ENCODE measurements at places on chromosomes 12 and 14. TPM values are rescaled to one million over a fixed set of nuclear protein-coding genes. Genes with fewer than 3 reads are reported as not detected.

Gene SLCO1B1
- total RNA-seq, result not detected

- DNase-seq, result no peak
Observed at GRCh38 chr12:15601210-15601800, 187.9 kb downstream of the EPS8 start.

GRCh38 chr12:95358111-95359083, 115.6 kb upstream of the METAP2 start:
- DNase-seq, result no peak

Gene ITFG2
- total RNA-seq, result 27.3 TPM

- no peak for DNase-seq
Observed at GRCh38 chr12:7853557-7853956, 19.2 kb downstream of the SLC2A14 start.

- DNase-seq, result no peak
Observed at GRCh38 chr14:78259831-78260230, 89.7 kb downstream of the NRXN3 start.

- DNase-seq, result no peak
Observed at GRCh38 chr14:23129759-23130316, 10.8 kb upstream of the CEBPE start.

Gene TSPAN19
- total RNA-seq, result not detected

- DNase-seq, result no peak
Observed at GRCh38 chr12:87365423-87365822, 663.8 kb downstream of the C12orf50 start.

Gene FAM222A
- total RNA-seq, result 9.0 TPM

DNA sequence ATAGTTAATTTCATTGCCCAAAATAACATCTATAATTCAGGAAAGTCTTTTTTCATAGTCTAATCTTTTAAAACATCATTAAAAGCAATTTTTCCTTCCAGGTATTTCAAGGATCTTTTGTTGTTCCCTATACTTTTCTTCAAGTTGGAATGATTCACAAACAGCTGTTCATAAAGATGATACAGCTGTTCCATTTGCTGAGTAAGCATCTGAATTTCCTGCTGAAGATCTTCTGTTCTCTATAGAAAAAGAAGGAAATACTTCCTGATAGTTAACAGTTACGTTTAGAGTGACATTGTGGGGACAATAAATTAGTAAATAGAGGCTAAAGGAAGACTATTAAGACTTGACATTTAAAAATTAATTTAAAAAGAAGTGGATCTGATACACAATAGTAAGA, 30.3 kb upstream of the ESR2 start:
- DNase-seq, result no peak

- DNase-seq, result no peak
Observed at GRCh38 chr14:101377069-101377468, 184.2 kb upstream of the DIO3 start.

DNA sequence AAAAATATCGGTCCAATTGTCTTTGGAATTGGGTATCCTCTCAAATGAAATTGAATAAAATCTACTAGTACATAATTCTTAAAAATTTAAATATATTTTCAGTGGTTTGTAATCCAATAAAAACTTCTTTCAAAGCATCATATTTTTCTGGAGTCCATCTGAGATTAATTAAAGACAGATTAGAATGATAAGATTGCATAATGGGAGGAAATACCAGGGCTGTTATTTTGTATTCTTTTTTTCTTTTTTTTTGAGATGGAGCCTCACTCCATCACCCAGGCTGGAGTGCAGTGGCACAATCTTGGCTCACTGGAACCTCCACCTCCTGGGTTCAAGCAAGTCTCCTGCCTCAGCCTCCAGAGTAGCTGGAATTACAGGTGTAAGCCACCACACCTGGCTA, 103.8 kb downstream of the TMTC3 start:
- DNase-seq, result no peak

GRCh38 chr12:131711551-131712205, 788 bp downstream of the SFSWAP start:
- no peak for DNase-seq

Gene TAS2R46
- not detected for total RNA-seq

GRCh38 chr12:92145481-92145730, 240 bp downstream of the BTG1 start:
- DNase-seq, result no peak

GRCh38 chr12:25317553-25317952, 66.8 kb upstream of the KRAS start:
- no peak for DNase-seq

GRCh38 chr14:89598548-89599186, 181.6 kb upstream of the FOXN3 start:
- DNase-seq, result no peak

- DNase-seq, result peak; percentile 97
Observed at GRCh38 chr12:31362115-31362758, 36.3 kb upstream of the SINHCAF start.

DNA sequence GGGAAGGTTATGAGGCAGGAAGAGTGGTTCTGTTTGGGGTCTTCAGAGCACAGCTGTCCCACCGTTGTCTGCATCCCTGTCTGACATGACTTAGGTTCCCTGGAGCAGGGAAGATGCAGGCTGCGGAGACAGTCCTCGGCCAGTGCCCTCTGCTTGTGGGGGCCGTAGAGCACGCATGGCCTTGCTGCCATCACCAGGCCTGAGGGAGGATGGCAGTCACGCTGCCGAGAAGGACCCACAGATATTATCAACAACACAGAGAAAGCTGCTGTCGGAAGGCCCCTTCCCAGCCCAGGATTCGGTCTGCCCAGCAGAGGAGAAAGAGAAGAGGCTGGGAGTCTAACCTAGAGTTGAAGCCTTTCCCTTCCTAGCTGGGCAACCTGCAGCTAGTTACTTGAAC, 35.0 kb downstream of the ERH start:
- peak; percentile 43 for DNase-seq

DNA sequence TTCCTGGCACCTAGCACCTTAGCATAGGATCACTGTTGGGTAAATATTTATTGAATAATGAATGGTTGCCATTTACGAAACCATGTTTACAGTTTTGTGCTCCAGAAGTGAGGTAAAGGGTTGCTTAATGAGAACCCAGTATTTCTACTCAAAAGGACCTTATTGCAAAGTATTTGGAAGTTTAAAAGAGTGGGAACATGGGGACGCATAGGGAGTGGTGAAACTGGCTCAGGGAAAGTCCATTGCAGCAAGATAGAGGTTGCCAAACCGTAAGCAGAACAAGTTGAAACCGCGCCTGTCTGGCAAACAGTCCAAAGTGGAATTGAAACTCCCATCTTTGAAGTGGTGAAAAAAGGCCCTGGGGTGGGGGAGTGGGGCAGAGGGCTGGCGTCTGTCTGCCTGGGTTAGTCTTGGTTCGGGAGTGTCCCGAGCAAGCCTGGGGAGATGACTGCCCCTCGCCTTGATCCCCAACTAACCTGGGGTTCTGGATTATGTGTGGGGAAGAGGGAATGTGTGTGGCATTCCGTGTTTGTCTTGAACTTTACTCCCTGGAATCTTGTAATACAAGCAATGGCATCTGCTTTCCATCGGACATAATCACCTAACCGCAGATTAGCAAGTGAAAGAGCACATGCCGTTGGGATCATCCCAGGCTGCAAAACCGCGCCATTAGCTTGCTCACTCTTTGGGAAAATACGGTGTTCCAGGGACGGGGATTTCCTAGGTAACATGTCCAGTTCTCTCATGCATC, 7.2 kb downstream of the ALDH2 start:
- DNase-seq, result no peak

- DNase-seq, result no peak
Observed at GRCh38 chr12:67237231-67237630, 31.9 kb upstream of the CAND1 start.

DNA sequence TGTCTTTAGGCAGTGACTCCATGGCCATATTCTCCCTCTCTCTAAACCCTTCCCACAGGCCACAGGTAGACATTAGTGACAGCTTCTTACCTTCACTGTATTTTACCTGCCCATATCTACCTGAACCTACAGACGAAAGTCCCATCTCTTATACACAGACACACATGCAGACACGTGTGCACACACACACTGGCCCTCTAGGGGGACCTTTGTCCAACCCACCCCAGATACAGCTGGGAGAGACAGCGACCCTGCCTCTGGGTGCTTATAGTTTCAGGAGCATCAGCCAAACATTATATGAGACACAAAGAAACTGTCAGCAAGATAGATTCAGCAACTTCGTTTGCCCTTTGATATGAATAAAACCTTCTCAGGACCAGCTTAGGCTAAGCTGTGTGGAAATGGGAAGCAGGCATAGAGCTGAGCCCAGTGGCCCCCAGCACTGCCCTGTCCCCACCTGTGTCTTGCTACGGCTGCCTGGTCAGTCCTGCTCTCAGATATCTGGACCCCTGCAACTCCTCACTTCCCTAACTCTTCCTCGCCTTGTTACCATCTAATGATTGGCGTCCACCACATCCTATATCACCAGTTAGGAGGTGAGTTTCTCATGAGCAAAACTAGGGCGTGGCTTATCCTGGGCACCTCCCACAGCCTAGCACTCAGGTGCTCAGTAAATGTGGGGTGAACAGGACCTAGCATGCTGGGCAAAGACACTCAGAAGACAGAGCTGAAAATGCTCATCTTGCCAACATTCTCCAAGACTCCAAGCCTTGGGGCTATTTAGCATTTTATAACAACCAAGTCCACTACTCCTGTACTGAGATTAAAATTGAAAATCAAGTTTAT, 12.0 kb upstream of the CD9 start:
- DNase-seq, result no peak

DNA sequence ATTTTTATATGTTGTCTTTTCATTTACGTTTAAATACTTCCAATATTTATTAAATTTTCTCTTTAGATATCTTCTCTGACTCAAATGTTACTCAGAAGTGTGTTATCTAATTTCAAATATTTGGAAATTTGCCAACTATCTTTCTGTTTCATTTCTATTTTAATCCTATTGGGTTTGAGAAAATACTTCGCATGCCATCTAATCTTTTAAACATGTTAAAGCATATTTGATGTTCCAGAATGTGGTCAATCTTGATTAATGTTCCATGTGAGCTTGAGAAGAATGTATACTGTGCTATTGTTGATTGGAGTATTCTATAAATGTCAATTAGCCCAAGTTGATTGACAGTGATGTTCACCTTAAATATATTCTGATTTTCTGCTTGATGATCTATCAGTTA, 11.9 kb upstream of the DCN start:
- no peak for DNase-seq
